ENCODE measurements at places on chromosomes 16 and 17. TPM values are rescaled to one million over a fixed set of nuclear protein-coding genes. Genes with fewer than 3 reads are reported as not detected.

NLGN2 gene
- total RNA-seq, result 0.73 TPM

DLX4 gene
- 0.10 TPM for total RNA-seq

CFAP119 gene
- 2.2 TPM for total RNA-seq

HSF4 gene
- 2.7 TPM for total RNA-seq

NOTUM gene
- total RNA-seq, result not detected

TMEM106A gene
- 3.9 TPM for total RNA-seq

AOC2 gene
- total RNA-seq, result 1.5 TPM

DPEP2NB gene
- total RNA-seq, result not detected

SLC16A11 gene
- total RNA-seq, result 0.63 TPM

HYDIN gene
- 0.21 TPM for total RNA-seq

DPEP3 gene
- 0.21 TPM for total RNA-seq

TBC1D26 gene
- 0.10 TPM for total RNA-seq

HOXB9 gene
- not detected for total RNA-seq

TTLL6 gene
- not detected for total RNA-seq

MYH2 gene
- not detected for total RNA-seq

TSPOAP1 gene
- total RNA-seq, result 22.4 TPM

CTRB1 gene
- total RNA-seq, result not detected

CLEC18B gene
- not detected for total RNA-seq

STAT5B gene
- total RNA-seq, result 60.2 TPM

SPAG9 gene
- 95.4 TPM for total RNA-seq

SNX20 gene
- total RNA-seq, result 24.3 TPM

NTHL1 gene
- 3.1 TPM for total RNA-seq

ADGRG1 gene
- 12.2 TPM for total RNA-seq

TP53TG3 gene
- not detected for total RNA-seq

HS3ST2 gene
- total RNA-seq, result not detected

MTSS2 gene
- 3.5 TPM for total RNA-seq

ABCC11 gene
- total RNA-seq, result 0.52 TPM

TCAP gene
- 1.0 TPM for total RNA-seq

FBXO31 gene
- 17.3 TPM for total RNA-seq

IGF2BP1 gene
- under 0.01 TPM for total RNA-seq

ADORA2B gene
- 2.2 TPM for total RNA-seq

MPP3 gene
- total RNA-seq, result 0.21 TPM

KRT40 gene
- 0.10 TPM for total RNA-seq

ZPBP2 gene
- total RNA-seq, result not detected

TBC1D3 gene
- not detected for total RNA-seq

HEXIM2 gene
- 3.4 TPM for total RNA-seq

KCNJ18 gene
- total RNA-seq, result not detected

RGS9 gene
- total RNA-seq, result 3.5 TPM

ADAD2 gene
- not detected for total RNA-seq

MGAT5B gene
- 0.42 TPM for total RNA-seq

SDF2 gene
- total RNA-seq, result 31.3 TPM

TNFRSF17 gene
- 0.21 TPM for total RNA-seq

ABCA8 gene
- under 0.01 TPM for total RNA-seq

CRYM gene
- 0.84 TPM for total RNA-seq

TACO1 gene
- 15.3 TPM for total RNA-seq

ACE gene
- 1.3 TPM for total RNA-seq

SCARF1 gene
- total RNA-seq, result 4.6 TPM

CDC6 gene
- total RNA-seq, result 0.21 TPM

HOXB1 gene
- not detected for total RNA-seq

WFDC1 gene
- 0.10 TPM for total RNA-seq

CLDN9 gene
- total RNA-seq, result not detected

Measured in mononuclear cell (primary cell).